Head of caudate nucleus (tissue), 42 donors: ENCODE measurements at places on chromosomes 2 and 18.

DNA sequence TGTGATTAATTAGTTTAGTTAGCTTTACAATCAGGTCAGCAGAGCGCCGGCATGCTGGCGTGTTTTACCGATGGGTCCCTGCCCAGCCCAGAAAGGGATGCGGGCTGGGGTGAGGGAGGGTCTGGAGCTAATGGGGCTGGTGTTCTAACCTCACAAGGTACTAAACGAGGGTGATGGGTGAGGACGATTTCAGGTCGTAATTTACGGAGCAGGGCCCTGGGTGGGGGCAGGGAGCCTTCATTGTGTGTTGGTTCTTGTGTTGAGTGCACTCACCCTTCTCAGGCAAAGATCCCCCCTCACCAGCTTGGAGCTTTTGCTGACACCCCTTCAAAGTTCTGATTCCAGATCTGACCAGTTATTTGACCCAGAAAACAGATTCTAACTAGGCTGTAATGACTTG lies 39.5 kb downstream of the PTGR3 start:
- DNase-seq = no peak

GRCh38 chr18:37441821-37442220 lies 123.8 kb downstream of the CELF4 start:
- no peak for DNase-seq

- no peak for DNase-seq
Observed at GRCh38 chr2:68388772-68389171, 23.7 kb downstream of the PLEK start.

- no peak for DNase-seq
Observed at GRCh38 chr2:50991602-50992001, 40.3 kb downstream of the NRXN1 start.

- DNase-seq = peak; percentile 38
Observed at GRCh38 chr2:61538920-61539520, 864 bp upstream of the XPO1 start.

DNA sequence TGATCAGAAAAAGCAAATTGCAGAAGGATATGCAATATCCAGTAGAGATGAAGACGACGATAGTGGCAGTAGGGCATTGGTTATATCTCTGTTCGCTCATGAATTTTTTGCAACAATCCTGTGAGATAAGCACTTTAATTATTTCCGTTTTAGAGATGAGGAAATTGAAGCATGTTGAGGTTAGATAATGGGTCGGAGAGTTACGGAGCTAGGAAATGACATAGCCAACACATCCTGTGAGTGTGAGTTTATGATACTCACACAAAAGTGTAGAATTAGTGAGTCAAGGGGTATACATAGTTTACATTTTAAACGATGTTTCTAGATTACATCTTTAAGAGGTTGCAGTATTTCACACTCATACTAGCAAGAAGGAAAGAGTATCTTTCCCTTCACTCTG lies 123.1 kb upstream of the ARL4C start:
- no peak for DNase-seq

GRCh38 chr2:19484736-19485135 lies 126.3 kb upstream of the OSR1 start:
- no peak for DNase-seq

DNA sequence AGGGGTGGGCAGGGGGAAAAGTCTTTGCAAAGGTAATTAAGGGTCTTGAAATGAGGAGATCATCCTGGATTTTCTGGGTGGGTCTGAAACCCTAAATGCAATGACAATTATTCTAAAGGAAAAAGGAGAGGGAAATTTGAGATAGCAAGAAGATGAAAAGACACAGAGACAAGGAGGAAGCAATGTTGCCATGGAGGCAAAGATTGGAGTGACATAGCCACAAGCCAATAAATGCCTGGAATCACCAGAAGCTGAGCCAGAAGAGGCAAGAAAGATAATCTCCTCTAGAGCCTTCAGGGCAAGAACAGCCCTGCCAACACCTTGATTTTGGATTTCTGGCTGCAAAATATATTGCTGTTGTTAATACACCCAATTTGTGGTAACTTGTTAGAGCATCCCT lies 1246.3 kb upstream of the PIK3C3 start:
- DNase-seq = no peak

GRCh38 chr18:12029786-12030584 lies 48.7 kb downstream of the IMPA2 start:
- DNase-seq = no peak

DNA sequence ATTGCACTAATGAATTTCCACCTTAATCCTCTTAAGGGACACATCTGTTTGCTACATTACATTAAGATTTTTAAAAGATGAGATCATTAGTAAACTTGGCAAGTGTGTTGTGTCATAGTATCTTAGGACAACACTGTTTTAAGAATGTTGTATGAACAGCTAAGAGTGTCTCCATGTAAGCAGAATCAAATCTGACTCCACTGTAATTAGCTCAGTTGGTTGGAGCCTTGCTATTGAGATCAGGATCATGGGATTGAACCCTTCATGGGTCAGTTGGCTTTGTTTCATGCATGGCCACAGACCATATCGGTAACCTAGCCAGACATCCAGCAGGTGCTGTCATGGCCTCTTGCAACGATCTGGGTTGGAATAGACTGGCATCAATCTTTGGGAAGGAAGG lies 5.2 kb downstream of the FHOD3 start:
- DNase-seq = no peak

- DNase-seq = no peak
Observed at GRCh38 chr18:2406544-2406943, 164.8 kb downstream of the METTL4 start.

DNA sequence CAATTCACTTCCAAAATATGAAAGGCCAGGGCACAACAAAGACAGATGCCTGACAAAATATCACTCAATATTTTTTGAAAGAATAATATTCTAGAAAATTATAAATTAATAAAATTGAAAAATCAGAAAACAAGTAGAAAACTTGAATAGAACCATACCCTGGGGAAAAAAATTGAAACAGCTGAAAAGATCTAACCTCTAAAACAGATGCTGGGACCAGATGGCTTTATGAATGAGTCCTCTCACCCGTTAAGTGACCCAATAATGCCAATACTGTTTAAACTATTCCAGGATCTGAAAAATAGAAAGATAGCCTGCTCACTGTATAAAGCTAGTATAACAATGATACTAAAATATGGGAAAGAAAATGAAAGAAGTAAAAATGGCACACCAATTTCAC lies 322.3 kb upstream of the VWC2L start:
- DNase-seq = no peak

DNA sequence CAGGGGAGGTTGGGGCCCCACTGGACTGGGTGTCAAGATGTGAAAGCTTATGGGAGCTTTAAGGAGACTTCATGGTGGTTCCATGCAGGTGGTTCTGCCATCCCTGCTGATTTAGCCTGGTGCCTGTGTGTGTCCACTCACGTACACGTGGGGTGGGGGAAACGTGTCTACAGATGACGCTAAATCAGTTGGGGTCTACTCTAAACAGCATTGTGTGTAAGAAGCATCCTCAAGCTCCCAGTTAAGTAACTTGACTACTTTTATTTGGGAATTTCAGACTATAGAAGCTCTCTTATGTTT lies 47.1 kb downstream of the BCL2L11 start:
- DNase-seq = no peak

- DNase-seq = no peak
Observed at GRCh38 chr18:49812286-49813068, 856 bp downstream of the ACAA2 start.

- no peak for DNase-seq
Observed at GRCh38 chr18:28183418-28184078, 6.6 kb upstream of the CDH2 start.

DNA sequence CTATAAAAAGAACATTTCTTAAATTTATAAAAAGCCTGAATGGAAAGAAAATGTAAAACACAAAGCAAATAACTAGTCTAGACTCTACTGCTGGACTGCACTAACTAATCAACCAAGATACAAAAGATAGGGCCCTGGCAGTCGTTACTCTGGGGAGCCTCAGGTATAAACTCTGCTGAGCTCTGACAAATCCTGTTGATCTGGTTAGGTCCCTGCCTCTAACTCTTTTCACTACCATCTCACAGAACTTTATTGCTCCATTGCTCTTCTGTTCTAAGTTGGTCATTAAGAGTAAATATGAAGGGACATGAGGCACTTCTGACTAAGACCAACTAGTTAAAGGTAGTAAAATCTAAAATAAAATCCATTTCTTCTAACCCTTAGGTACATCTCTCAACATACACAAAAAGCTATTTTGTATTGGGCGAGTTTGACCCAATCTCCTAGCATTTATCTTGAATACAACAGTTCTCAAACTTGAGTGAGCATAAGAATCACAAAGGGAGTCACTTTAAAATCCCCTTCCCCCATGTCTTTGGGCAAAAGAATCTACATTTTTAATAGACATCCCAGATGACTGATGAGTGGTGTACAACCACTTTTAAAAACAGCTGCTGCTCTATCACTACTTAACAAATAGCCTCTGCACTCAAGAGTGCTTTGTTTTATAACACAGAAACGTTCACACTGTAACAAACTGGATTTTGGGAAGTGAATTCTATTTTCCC lies 2.5 kb downstream of the CHN1 start:
- no peak for DNase-seq

DNA sequence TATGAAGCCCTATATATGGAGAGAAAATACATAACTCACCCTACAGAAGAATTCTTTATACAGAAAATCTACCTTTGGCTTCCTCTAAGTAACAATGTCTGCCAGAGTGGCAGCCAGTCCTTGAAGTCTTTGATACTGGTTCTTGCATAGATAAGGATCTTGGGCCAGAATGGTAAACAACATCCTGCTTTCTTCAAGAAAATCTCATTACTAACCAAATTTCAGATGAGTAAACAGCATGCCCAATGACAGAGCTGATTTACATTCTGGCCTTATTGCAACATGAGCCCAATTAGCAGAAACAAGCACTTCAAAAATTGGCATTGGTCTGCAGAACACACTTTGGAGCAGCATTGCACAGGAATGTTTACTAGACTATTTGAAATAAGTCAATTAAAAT lies 336.5 kb upstream of the ST6GAL2 start:
- no peak for DNase-seq

DNA sequence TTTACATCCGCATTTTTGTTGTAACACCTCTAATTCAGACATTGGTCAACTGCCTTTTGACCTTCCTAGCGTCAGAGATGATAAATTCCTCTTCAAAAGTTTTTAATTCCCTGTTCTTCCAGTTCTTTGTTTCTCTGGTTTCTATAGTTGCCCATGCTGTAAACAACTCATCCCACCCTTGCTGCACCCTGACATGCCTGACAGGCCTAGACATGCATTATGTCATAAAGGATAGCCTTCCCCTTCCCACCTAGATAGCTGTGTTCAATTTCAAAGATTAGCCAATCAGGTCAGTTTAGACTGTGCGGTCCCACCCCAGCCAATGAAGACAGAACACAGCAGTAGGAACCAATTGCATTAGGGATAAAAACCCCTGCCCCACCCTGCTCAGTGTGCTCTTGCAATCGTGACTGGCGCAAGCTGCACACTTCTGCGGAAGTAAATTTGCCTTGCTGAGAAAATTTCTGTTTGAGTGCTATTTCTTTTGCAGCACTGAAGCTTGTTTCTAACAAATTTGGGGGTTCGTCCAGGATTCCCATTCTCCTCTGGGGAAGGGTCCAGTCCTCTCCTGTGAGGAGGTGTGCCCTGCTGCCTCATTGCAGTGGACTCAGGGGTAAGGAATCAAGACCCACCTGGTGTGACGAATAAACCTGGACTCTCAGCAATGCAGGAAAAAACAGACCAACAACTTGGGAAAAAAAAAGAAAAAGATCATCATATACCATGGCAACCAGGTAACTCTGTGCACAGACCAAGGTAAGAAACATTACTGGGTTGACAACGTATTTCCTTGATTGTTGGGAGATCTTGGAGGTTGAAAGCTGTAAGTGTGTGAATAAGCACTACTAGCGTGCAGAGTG lies 9.1 kb upstream of the SAP130 start:
- DNase-seq = no peak

DNA sequence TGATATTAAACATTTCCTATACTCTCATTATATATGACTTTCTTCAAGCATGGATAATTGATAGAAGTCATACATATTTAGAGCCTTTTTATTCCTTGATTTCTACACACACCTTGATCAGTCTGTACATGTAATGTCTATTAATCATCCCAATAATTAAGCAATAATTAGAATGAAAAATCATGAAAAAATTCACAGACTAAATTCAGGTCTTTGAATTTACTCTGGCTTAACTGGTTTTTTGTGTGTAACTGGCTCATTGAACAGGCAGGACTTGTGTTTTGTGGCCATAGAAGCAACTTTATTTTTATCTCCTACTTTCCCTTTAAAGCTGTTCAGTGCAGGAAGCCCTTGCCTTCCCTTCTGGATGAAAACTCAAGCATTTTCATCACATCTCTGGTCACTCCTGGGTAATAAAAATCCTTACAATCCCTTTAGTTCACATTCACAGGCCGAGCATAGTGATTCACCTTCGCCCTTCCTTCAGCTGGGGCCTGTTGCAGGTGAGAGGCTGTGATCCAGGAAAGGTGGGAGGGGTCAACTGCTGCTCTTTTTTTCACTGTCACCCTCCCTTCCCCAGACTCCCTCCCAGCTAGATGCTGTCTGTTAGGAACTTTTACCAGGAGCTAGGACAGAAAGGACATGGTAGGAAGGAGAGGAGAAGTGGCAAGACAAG lies 58.0 kb upstream of the ITSN2 start:
- no peak for DNase-seq

GRCh38 chr18:2797951-2798350 lies 48.9 kb upstream of the EMILIN2 start:
- DNase-seq = no peak

DNA sequence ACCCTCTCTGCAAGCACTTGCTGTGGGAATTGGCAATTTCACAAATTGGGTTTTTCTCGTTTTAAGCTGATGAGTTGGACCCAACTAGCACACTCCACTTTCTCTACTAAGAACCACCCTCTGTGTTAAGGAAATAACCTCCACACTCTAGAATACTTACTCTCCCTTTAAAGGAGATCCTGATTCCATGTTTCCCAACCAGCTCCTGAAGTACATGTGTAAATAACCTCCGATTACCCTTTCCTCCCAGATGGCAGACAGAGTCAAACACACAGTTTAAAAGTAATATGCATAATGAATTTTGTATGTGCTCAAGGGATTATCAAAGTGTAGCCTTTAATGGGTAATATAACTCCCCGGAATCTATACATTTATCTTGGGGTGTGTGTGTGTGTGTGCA lies 171.3 kb upstream of the OSR1 start:
- no peak for DNase-seq

DNA sequence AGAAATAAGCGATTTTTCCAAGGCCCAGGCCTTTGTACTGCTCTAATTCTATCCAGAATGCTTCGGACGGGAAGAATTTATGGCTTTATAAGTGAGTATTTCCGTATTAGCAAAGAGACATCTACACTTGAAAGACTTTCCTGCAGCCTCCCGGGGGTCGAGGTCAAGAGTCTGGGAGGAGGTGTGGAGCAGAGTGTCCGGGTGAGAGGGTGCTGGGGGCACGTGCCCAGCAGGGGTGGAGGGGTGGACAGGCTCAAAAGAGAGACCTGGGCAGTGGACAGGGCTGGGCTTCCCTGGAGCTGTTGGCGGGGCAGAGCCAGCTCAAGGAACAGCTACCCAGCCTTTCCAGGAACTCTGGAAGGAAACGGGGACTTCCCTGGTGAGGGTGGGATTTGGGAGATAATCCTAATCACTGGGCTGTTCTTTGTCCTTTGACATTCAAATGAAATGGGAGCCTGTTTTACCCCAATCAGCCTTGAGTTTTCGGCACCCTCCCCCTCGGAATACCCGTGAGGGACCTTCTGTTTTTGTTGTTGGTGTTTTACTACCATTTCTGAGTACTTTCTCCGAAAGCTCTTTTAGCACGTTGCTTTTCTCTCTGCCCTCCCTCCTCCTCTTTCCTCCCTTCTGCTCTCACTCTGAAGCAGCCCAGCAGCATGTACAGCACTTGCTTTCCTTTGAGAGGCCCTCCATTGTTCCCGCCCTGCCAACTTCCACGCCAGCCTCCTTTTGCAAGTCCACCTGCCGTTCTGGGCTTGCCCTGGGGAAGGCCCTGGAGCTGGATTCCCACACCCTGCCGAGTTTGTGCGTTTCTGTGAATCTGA lies 164.7 kb downstream of the AGAP1 start:
- no peak for DNase-seq
